Astrocyte (in vitro differentiated cells and primary cell): ENCODE measurements at places on chromosomes 13 and 19. TPM values are rescaled to one million over a fixed set of nuclear protein-coding genes. Genes with fewer than 3 reads are reported as not detected.

The SUGT1 gene
- 79.3 and 87.3 TPM in 2 replicates for total RNA-seq

The ZNF99 gene
- total RNA-seq, result not detected in 2 replicates

The KLF1 gene
- total RNA-seq, result 0.17 TPM in 1 of 2 replicates, not detected in the other

The OLFM2 gene
- total RNA-seq, result 71.3 and 97.4 TPM in 2 replicates

The NCAN gene
- 0.14 TPM in 1 of 2 replicates, not detected in the other for total RNA-seq

The NPHS1 gene
- not detected in 2 replicates for total RNA-seq

The JUNB gene
- 101 and 126 TPM in 2 replicates for total RNA-seq

The ERICH4 gene
- not detected in 2 replicates for total RNA-seq

The KLK15 gene
- not detected in 2 replicates for total RNA-seq

DNA sequence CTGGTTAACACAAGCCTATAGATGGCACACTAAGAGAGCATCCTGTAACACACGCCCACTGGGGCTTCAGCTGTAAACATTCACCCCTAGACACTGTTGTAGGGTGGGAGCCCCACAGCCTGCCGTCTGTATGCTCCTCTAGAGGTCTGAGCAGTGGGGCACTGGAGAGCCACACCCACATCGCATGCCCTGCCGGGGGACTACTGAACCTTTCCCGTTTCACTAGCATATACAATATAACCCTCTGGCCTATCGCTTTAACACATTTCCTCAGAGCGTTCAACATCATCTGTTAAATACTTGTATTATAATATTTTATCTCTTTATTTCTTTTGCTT lies 73.4 kb downstream of the PCDH9 start:
- DNase-seq, result no peak

- peak; percentile 48 for DNase-seq
These were observed 133.2 kb downstream of the FRY start for GRCh38 chr13:32164622-32165268.

- no peak for DNase-seq
These were observed 589 bp downstream of the RBM26 start for GRCh38 chr13:79405501-79405830.

GRCh38 chr13:111080642-111081041 lies 34.5 kb upstream of the ARHGEF7 start:
- no peak for DNase-seq

- peak; percentile 90 for DNase-seq
These were observed at the start of gene CHMP2A for GRCh38 chr19:58554494-58555368. TSS of gene CHMP2A (minus strand) at chr19:58555105. CDS start at chr19:58554212, 893 bp downstream.

GRCh38 chr13:22944378-22944777 lies 236.4 kb upstream of the SGCG start:
- no peak for DNase-seq

- DNase-seq, result peak; percentile 85
These were observed 11.2 kb upstream of the LYPD3 start for GRCh38 chr19:43476606-43477005.

GRCh38 chr19:28960986-28961705 lies 251.8 kb downstream of the UQCRFS1 start:
- no peak for DNase-seq

GRCh38 chr13:92657565-92657964 lies 569.0 kb upstream of the GPC6 start:
- DNase-seq, result peak; percentile 76

- no peak for DNase-seq
These were observed 73.8 kb downstream of the CCDC70 start for GRCh38 chr13:51935326-51936171.

- no peak for DNase-seq
These were observed 153.1 kb downstream of the KDM4B start for GRCh38 chr19:5122121-5122400.

DNA sequence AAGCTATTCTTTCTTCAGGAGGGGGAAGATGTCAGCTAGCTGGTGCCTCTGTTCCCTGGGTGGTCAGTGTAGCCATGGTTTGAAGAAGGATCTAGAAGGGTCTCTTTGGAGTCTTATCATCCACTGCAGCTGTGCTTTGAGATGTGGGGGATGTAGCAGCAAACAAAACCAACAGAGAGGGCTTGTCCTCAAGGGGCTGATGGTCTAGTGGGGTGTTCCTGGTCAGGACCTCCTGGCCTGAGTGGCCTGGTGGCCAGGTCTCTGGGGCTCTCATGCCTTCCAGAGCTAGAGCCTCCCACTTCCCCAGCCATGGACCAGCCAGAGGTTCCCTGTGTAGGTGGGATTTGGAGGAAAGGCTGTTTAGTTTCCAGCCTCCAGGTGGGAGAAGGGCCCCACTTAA lies 40.3 kb downstream of the LYL1 start:
- no peak for DNase-seq

DNA sequence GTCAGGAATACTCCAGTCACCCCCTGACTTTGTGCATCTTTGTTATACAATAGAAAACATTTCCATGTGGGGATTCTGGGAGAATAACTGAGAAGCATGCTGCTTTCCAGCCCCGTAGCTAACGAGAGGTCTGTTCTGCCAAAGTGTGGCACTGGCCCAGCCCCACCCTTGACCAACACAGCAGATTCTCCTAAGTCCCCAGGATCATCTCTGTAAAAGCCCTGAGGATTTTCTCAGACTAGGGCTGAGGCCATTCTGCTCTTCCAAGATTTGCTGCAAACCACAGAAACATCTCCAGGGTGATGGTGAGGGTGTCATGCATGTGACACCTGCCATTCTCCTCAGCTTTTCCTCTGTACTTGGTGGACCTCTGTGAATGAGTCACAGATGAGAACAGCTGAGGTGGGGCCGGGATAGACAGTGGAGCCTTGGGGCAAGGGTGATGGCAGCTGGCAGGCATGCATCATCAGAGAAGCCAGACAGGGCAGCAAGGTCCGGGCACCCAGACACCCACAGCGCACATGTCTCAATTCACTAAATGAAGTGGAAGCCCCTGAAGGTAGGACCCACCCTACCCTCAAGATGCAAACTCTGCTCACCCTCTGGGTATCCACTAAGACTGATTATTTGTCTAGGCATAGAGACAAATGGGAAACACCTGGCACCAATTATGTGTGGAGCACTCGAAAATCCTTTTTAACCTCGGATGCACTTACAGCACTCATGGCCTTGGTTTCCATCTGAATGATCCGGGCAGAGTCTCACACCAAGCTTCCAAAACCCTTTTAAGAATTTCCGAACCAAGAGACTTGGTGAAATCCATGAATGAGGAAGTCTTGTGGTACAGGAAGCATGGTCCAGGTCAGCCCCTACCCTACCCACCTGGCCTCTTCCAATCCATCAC lies 20.1 kb upstream of the DOCK9 start:
- peak; percentile 64 for DNase-seq

GRCh38 chr19:38304866-38305429 lies 897 bp downstream of the C19orf33 start:
- no peak for DNase-seq

- no peak for DNase-seq
These were observed 46.5 kb upstream of the KPNA3 start for GRCh38 chr13:49838989-49839388.

DNA sequence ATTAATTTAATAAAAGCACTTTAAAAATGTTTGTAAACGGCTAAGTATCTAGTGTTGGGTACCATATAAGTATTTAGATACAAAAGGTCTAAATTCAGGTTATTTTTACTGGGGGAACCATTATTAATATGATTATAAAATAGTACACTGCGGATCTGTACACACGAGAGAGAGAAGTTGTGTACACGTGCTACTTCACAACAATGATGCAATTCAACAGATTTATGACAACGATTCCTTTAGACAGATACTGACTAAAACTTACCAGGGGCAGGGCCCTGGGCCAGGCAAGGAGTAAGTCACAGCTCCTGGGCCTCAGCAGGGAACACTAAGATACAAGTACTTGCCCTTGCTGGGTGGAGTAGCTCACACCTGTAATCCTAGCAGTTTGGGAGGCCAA lies 29.1 kb upstream of the TPTE2 start:
- no peak for DNase-seq

DNA sequence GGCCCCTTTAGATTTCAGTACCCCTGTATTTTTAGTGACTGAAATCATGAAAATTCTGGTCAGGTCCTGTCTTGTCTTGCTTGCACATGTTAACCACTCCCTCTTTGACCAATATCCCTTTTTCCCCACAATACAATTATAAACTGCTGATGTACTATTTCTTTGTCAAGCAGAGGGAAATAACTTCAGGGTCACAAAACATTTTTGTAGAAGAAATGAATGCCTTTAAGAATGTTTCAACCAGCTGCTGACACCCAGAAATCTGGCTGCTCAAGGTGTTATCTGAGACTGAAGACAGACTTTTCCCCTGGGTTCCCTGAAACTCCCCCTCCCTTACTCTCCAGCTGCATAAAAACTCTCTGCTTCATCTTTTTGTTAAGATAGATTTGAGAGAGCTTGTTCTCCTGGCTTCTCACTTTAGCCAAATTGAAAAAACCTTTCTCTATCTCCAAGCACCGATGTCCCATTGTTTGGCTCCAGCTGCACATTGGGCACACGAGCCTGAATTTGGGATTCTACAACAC lies 18.4 kb upstream of the ACOD1 start:
- DNase-seq, result no peak

GRCh38 chr13:94664889-94665288 lies 47.5 kb downstream of the SOX21 start:
- DNase-seq, result no peak

GRCh38 chr13:79285159-79285558 lies 120.9 kb downstream of the RBM26 start:
- DNase-seq, result no peak

GRCh38 chr13:109626386-109627171 lies 159.8 kb downstream of the IRS2 start:
- no peak for DNase-seq
